ENCODE measurements at places on chromosomes 7 and 10.

DNA sequence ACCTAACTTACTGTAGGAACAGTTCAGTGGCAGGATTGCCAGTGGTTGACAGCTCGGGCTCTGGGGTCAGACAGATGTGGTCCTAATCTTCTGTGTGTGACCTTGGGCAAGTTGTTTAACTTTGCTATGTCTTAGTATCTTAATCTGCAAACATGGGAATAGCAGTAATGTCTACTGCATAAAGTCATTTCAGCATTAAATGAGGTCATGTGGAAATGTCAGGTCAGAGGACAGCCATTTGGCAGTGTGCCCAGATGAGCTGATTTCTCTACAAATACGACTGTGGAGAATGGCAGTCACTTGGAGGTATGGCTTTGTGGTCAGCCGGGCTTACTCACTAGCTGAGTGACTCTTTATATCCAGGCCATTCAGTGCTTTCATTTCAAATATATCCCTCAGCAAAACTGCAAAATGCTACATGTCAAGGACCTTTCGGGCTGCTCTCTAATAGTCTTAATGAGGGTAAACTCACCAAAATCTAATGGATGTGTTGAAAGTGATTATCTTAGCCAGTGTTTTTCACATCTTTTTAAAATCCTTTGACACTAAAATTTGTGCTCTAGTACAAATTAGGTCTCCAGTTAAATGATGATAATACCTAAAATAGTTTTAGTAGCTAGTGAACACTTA is 171.4 kb downstream of the ST7 start:
- peak; percentile 96 for DNase-seq

DNA sequence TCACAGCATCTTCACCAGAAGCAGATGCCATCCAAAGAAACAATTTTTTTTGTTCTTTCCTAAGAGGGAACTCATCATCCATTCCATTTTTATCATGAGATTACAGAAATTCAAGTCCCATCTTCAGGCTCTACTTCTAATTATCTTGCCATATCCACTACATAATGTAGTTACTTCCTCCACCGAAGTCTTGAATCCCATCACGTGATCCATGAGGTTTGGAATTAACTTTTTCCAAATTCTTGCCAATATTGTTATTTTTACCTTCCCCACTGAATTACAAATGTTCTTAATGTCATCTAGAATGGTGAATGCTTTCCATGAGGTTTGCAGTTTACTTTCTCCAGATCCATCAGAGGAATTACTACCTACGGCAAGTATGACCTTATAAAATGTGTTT is 1014.7 kb upstream of the LRRN3 start:
- no peak for DNase-seq

DNA sequence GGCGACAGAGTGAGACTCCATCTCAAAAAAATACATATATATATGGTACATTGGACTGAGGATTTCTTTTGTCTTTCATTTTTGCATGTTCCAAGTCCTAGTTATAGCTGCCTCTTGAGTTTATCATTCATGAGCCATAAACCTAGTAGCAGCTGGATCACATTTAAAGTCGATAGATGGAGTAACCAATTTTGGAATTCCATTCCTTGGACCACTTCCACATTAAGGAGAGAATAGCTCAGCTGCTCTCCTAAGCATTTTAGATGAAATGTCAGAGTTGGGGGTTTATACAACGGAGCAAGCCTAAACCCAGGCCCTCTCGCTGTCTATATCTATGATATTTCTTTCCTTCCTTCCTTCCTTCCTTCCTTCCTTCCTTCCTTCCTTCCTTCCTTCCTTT is 141.2 kb downstream of the LYZL1 start:
- no peak for DNase-seq

DNA sequence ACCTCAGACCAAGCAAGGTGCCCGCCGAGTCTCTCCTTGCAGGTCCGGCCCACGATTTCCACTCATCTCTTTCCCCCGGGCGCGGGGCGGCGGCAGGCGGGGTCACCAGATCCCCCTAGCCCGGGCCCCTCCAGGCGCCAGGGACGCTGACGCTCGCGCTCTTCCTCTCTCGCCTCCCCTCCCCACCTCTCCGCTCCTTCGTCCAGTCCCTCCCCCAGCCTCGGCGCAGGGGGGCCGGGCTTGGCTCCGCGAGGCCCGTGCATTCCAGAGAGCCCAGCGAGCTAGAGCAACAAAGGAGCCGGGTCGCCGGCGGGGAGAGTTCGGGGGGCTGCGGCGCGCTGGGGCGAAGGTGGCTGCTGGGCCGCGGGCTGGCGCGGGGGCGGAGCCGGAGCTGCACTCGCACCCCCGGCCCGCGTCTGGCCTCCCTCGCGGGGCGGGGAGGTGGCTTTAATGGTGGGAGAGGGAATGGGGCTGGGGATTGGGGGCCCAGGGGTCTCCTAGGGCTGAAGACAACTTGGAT is at the start of gene SMO:
Gene SMO (plus strand): TSS at position 262 of the 520 bp plus-strand sequence. CDS start 519 bp downstream, outside the sequence.
- DNase-seq = peak; percentile 32

- DNase-seq = no peak
These were observed 26.8 kb upstream of the INSIG1 start for GRCh38 chr7:155270861-155271260.

DNA sequence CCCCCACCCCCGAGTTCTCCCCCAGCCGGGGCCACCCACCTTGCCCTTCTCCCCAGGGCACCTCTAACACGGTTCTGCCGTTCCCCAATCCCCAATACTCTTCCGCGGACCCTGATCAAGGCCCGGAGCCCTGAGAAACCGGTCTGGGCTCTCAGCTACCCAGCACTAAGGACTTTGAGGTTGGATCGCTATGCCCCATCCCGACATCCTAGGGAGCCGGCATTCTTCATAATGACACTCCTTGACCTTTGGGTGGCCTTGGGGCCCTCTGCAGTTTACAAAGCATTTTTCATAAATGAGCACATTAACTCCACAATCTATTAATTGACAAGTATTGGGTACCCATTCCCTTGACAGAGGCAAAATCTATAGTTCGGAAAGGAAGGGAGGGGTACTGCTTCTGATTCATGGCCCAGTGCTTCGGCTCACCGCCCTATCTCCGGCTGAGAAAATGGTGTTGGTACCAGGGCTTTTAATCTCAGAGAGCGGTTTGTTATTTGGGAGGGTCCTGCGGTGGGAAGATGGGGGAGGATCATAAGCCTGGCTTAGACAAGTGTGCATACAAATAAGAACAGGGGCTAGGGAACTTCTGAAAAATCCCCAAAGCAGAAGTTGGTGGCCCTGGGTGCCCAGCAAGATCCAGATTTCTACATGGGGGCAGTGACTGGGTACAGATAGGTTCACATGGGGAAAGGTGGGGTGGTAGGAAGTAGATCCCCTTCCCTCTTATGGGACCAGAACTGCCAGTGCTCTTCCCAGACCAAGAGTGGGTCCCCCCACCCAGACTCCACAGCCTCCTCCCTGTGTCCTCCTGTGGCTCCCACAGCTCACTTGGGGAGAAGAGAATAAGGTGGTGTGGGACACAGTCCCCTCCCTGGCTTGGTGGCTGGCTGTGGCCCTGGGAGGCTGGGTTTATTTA is 3.2 kb downstream of the IMPDH1 start:
- peak; percentile 68 for DNase-seq

DNA sequence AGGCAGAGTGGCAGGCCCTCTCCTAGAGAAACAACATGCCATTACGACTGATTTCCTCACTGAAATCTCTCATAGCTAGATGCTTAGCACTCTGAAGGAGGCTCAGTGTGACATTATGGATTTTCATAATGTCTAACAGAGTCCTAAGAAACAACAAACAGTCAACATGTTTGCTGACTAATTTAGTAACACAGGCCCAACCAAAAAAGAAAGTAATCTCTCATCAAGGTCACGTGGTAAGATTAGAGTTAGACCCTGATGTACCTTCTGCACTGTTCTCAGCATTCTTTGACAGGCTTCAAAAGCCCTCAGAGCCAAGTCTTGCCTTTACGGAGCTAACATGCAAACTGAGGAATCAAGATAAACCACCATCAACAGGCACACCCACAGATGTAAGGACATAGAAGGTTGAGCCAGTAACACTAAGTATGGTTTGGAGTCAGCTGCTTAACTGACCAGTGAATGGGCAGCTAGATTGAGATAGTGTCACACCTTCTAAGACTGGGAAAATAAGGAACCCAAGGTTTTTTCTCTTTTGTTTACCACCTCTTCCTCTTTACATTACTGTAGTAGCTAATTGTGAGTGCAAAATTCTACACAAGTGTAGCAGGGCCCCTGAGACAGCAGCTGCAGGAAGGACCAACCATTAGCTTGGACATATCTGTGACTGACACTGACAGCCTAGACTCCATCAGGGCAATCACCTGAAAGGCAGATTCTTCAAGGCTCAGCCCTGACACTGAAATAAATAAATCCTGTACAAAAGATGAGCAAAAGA is 15.3 kb upstream of the KCNIP2 start:
- peak; percentile 17 for DNase-seq

- no peak for DNase-seq
These were observed 152.2 kb downstream of the TMEM178B start for GRCh38 chr7:141225916-141226618.
